ENCODE measurements at places on chromosomes 1 and 21.
A peak's percentile ranks its signal among the peaks of the same experiment; 100 is the strongest.

DNA sequence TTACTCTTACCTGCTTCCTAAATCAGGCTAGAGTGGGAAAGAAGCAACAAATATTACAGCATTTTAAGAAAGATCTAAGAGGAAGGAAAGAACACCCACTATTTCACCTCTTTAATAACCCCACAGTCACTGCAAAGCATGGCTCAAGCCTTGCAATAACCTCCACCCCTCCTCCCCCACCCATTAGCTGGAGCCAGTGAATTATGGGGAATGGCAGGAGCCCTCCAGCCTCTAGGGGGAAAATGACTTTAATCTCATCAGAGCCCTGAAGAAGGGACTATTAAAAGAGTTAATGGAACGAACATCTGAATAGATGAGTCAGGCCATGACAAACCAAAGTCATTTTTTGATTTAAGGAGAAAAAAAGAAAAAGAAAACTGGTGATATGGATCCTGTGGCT lies 630.7 kb upstream of the PLXNA2 start:
- DNase-seq, result no peak

DNA sequence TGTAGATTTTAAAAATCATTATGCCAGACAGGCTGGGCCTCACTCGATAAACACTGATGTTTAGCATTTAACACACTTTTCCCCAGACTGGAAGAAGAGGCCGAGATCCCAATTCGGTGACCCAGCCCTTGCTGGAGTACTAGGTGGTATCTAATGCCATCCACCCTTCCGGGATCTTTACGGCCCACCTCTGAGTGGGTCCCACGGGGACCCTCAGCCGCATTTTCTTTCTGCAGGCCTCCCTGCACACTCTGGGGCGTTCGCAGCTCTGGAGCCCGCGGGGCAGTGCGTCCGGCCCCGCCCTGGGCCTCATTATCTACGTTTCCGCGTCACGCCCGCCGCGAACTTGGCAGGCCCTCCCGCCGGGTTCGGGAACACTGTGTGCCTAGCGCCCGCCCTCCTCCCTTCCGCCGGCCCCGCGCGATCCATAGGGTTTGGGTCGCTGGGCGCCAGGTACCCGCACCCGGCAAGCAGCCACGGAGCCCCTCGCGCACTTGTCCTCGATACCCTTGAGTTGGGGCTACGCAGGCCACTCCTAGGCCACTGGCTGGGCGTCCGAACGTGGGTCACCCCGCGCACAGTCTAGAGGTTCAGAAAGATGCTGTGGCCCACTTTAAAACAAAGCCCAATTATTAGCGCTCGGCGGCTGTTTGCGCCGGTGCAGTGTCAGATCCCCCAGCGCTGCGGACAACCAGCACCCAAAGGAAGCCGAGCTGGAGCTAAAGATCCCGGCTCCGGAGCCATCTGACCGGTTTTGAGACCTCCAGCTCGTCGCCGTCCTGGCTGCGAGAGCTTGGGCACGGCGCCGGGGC lies 950 bp upstream of the EVA1C start:
- peak; percentile 37 for DNase-seq

DNA sequence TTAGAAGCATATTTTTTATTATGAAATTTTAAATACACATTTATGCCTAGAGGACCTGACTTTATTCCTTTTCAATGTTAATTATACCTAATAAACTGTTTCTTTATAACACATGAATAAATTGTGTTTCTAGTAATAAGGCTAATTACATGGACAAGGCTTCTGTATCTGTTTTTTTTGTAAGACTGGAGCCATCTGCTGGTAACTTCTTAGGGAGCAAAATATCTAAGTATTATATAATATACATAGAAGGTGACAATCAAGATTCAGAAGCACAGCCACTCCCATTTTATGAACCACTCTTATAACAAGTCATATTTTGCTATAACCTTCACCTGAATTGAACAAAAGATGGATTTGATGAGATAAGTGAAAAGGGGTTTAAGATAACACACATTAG lies 84.2 kb downstream of the LBR start:
- DNase-seq, result peak; percentile 7

- DNase-seq, result no peak
Observed at GRCh38 chr1:118783095-118783758, 204.9 kb downstream of the TBX15 start.

- DNase-seq, result no peak
Observed at GRCh38 chr1:225816643-225817538, 7.0 kb downstream of the EPHX1 start.

GRCh38 chr21:32468681-32469111 lies 56.2 kb downstream of the EVA1C start:
- DNase-seq, result no peak

GRCh38 chr1:117859901-117860300 lies 69.5 kb downstream of the GDAP2 start:
- DNase-seq, result no peak
